Smooth muscle cell of bladder (primary cell): ENCODE measurements at places on chromosomes 7 and 10. TPM values are rescaled to one million over a fixed set of nuclear protein-coding genes. Genes with fewer than 3 reads are reported as not detected.

The METTL27 gene
- total RNA-seq, result 2.3 and 7.4 TPM in 2 replicates

The TRIM4 gene
- total RNA-seq, result 24.5 and 34.3 TPM in 2 replicates

The TCAF2 gene
- total RNA-seq, result 2.4 and 2.6 TPM in 2 replicates

The ZNF398 gene
- 4.1 and 5.5 TPM in 2 replicates for total RNA-seq

The BCAP29 gene
- total RNA-seq, result 27.3 and 30.2 TPM in 2 replicates
